Activated CD4-positive, alpha-beta T cell treated with anti-CD3 and anti-CD28 coated beads for 48 hours (primary cell): ENCODE measurements at places on chromosomes 5 and 9.
A peak's percentile ranks its signal among the peaks of the same experiment; 100 is the strongest.

DNA sequence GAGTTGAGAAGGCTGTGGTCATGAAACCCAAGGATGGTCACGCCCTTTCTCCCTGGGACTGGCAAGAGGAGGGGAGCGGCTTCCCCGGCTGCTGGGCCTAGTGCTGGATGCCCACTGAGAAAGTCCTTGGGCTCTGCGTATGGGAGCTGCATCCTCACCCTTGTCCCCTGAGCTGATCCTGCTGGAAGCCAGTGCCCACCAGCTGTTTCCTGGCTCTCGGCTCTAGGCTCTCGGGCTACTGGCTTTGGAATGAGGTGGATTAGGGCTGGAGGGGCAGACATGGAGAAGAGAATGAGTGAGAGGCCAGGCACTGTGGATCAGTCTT lies 149.3 kb upstream of the PPP1R26 start:
- no peak for DNase-seq

DNA sequence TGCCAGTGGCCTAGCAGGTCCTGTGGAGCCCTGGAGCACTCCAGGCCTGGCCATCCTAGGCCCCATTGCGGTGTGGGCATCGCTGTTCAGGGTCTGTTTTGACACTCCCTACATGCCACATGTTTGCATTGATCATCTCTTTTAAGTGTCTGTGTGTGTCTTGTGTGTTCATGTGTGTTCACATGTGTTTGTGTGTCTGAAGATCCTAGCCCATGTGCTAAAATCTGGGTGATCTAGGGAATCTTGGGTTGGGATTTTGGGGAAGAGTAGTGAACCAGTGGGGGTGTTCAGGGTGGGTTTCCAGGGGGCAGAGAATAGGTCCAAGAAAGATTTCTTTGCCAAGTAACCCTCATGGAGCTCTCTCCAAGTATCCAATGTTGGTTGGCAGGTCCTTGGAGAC lies 8.4 kb downstream of the PSD2 start:
- DNase-seq = no peak

DNA sequence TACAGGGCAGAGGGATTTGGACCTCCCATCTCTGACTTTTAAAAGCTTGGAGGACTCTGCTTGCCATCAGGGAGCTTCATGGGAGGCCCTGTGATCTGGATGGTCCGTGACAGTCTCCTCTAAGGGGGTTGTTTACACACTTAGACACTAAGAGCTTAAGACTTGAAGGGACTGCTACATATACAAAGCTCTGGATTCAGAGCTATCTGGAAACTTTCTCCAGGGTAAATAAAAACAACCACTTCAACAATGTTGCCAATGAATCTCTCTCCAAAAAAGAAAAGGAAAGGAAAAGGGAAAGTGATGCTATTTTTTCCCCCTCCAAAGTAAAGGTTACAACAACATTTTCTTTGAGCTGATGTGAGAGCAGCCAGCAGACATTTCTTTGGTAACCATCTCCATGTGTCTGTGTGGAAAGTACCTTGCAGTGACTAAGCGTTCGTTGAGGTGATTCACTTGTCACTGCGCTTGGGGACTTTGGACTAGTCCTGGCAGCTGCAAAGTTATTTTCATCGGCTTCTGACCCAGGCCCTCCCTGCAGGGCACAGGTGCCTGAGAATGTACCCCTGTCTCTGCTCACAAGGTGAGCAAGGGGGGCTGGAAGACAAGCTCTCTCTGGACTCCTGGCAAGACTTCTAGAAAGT lies 262.1 kb upstream of the KLF4 start:
- DNase-seq = no peak

- DNase-seq = no peak
These were observed 95.2 kb downstream of the CNTLN start for GRCh38 chr9:17229945-17230560.

DNA sequence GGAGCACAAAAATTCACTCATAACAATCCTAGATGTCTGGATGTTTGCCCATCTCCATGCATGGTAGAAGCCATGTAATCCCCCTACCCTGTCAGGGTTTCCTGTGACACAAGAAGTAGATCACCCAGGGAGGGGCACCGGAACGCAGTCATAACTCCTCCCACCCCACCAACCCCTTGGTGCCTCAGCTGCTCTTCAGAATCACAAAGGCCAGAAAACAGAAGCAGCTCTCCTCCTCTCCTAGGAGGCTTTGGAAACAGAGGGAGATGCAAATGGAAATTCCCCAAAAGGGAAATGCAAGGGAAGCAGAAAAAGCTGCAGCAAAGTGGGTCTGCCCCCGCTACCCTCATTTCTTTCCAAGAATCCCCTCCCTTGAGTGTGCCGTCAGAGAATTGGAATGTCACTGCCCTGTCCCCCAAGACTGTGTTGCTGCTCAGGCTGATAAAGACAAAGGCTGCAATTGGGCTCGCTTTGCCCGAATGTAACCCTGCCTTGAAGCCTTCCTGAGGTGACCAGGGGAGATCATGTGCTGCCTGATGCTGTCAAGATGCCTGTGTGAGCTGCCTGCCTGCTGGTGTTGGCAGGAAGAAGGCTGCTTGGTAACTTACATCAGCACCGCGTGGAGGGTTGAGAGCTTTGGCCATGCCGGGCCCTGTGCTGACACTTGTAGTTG lies 65.5 kb upstream of the ABCA1 start:
- DNase-seq = peak; percentile 33

- DNase-seq = no peak
These were observed 2.0 kb downstream of the SLC2A6 start for GRCh38 chr9:133476941-133477340.

DNA sequence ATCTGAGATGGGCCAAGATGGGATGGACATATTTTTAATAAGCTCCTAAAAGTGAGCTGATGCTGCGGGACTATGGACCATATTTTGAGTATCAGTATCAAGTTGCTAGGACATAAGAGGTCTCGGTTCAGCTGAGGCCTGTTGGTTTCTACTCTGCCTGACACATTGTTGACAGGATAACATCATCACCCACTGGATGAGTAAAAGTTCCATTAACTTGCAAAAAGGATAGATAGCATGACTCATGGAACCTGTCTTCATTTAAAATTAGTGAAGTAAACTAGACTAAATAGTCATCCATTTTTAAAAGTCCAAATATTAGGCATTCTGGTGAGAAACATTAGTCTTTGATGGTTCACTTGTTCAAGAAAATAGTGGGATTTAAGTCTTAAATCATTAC lies 33.3 kb downstream of the PARP8 start:
- peak; percentile 29 for DNase-seq

DNA sequence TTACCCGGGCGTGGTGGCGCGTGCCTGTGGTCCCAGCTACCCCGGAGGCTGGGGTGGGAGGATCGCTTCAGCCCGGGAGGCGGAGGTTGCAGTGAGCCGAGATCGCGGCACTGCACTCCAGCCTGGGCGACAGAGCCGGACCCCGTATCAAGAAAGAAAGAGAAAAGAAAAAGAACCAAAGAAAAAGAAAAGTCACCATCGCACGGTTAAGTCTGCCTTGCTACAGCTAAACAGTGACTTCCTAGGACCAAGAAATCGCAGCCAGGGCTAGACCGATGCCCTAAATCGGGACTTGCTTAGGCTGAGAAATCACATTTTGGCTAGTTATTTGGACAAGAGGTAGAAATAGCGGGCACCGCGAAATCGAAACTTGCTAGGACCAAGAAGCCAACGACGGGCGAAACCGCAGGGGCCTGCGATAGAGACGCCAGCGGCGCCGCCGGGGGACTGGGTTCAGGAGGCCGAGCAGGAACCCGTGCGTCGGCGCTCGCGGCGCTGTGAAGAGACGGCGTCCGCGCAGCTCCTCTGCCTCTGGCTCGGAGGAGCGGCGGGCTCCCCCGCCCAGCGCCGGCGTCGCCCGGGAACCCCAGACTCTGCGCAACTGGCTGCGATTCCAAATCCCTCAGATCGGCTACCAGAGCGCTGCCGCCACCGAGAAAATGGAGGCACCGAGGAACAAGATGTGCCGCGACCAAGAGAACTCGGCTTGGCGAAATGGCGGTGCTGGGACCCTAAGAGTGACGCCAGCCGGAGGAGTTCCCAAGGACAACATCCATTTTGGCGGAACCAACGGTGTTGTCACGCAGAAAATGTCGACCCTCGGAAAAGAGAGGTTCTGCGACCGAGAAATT lies 26.1 kb upstream of the ANXA2R start:
- DNase-seq = peak; percentile 76
